ENCODE measurements at places on chromosomes 2 and 18.

GRCh38 chr2:233221378-233222063 lies 30.0 kb upstream of the ATG16L1 start:
- no peak for DNase-seq

GRCh38 chr2:14776216-14776615 lies 143.7 kb downstream of the LRATD1 start:
- DNase-seq = no peak

GRCh38 chr2:68226794-68227193 lies 25.5 kb downstream of the PPP3R1 start:
- no peak for DNase-seq

DNA sequence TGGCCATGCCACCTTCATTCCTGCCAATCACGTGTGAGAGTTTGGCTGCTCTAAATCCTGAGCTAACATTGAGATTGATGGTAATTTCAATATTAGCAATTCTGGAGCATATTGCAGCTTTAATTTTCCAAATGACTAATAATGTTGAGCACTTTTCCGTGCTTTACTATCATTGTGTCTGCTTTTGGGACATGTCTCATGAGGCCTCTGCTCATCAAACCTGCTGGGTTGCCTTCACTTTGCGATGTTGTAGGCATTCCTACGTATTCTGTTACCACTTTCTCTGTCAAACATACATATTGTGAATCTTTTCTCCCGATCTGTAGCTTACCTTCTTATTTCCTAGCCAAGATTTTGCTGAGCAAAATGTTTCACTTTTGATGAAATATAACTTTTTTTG lies 466.6 kb downstream of the GALR1 start:
- no peak for DNase-seq

DNA sequence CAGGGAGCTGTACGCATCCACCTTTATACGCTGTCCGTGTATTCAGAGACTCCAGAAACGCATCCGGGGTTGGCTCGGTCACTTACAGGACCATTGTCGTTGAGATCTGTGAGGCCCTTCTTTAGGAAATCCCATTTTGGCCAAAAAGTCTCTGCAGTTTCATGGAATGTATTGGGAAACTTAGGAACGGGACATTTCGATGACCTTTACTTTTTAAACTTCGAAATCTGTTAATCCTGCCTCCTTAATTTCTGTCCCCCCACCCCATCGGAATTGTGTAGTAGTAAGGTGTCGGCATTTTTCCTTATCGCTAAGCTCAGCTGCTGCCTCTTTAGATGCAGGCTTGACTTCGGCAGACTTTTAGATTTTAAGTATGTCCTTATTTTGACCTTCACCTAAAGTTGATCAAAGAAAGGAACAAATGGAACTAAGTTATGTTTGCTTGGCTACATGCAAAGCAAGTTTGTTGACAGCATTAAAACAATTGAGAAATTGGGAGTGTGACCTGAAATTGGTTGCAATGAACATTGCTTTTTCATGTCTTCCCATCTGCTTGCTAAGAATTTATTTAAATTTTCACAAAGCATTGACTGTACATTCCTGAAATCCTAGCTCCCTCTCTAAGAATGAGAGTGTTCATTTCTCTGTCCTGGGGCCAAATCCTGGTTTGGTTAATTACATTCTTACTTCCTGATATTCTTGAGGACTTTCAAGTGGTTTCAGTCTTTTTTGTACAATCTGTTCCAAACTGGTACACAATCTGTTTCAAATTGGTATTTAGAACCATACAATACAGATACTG lies 884 bp upstream of the RAPH1 start:
- no peak for DNase-seq

GRCh38 chr2:9407363-9407811 lies 15.9 kb downstream of the ITGB1BP1 start:
- no peak for DNase-seq

DNA sequence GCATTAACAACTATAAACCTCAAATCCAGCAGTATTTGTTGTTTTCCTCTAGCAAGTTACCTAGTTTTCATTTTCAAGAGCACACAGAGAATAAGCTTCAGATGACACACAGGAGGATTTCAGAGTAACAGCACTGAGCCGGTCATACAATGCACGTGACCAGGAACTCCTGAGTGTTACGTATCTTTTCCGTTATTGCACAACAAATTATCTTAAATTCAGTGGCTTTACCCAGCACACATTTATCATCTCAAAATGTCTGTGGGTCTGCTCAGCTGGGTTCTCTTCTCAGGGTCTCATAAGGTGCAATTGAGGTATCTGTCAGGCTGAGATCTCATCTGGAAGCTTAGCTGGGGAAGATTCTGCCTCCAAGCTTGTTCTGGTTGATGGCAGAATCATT lies 379.5 kb upstream of the KLHL29 start:
- no peak for DNase-seq

- no peak for DNase-seq
These were observed 260.4 kb upstream of the SP5 start for GRCh38 chr2:170454471-170455372.

GRCh38 chr18:59904011-59904601 lies 4.3 kb downstream of the PMAIP1 start:
- no peak for DNase-seq

DNA sequence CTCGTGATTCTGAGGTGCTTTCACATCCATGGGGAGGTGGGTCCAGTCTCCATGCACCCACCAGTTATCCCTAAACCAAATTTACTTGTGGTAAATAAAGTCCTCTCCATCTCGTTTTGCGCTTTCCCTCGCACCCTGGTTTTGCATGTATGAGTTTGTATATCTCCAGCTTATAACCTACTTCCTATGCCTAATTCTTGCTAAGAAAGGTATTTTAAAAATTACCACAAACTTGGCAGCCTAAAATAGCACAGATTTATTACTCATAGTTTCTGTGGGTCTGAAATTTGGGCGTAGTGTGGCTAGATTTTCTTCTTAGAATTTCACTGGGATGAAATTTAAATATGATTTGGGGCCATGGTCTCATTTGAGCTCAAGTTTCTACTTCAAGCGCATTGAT lies 511.5 kb downstream of the NYAP2 start:
- DNase-seq = no peak

DNA sequence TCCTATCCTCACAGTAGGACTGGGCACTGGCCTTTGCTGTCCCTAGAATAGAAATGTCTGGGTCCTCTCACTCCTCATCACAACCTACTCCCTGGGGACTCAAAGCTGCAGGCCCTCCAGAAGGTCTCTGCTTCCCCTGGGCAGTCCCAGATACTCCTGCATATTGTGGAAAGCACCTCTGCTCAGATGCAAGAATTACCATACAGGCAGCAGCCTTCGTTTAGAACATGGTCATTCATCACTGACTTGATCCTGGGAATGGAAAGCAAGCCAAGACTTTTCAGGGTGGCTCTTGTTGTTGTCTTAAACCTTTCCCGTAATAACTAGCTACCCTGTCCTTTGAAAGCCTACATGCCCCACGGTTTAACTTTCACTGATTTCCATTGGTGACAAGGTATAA lies 53.1 kb upstream of the NPAS2 start:
- DNase-seq = no peak

GRCh38 chr2:152600051-152600657 lies 117.1 kb downstream of the PRPF40A start:
- no peak for DNase-seq

DNA sequence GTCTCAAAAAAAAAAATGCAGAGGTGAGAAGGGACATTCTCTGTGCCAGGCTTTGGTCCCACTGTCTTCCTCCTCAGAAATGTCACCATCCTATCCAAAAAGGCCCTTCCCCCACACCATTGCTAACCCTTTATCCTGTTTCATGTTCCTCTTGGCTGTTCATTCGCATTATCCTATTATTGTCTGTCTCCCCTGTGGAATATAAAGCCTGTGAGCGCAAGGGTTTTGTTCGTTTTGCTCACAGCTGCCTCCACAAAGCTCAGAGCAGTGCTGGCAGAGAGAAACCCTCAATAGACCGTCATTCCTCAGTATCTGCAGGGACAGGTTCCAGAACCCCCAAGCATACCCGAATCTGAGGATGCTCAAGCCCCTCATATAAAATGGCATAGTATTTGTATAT lies 91.8 kb downstream of the LOXHD1 start:
- no peak for DNase-seq

- DNase-seq = no peak
These were observed 152.5 kb downstream of the CLIP4 start for GRCh38 chr2:29267720-29268119.

DNA sequence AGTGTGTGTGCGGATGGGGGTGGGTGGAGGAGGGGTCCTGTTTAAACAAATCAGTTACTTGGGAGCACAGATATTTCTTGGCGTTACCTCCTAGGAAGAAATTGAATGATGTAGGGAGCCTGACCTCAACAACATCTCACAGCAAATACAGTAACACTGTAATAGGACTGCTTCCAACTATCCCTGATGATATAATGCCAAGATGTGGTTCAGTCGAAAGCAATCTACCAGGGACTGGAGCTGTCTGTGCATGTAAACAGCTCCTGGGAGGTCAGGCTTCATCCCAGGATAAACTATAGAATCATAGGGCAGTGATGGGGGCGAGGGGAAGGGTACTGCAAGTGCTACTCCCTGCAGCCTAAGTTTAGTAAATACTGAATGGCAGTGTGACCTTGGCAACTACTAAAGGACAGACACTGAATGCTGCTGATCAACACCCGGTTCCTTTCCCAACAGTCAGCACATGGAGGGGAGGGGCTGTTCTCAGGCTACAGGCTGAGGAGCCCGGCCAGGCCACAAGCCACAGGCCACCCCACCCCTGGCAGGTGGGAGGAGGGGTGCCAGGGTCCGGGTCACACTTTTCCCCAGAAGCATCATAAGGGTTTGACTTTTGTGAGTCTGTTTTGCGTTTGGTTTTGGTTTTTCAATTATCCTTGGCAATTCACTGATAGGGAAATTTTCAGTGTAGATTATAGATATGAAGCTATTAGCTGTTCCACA lies 85.3 kb upstream of the ZNF397 start:
- DNase-seq = no peak

- no peak for DNase-seq
These were observed 128.8 kb upstream of the REV1 start for GRCh38 chr2:99618579-99619097.

- peak; percentile 74 for DNase-seq
These were observed 482.7 kb upstream of the SETBP1 start for GRCh38 chr18:44197832-44198611.

DNA sequence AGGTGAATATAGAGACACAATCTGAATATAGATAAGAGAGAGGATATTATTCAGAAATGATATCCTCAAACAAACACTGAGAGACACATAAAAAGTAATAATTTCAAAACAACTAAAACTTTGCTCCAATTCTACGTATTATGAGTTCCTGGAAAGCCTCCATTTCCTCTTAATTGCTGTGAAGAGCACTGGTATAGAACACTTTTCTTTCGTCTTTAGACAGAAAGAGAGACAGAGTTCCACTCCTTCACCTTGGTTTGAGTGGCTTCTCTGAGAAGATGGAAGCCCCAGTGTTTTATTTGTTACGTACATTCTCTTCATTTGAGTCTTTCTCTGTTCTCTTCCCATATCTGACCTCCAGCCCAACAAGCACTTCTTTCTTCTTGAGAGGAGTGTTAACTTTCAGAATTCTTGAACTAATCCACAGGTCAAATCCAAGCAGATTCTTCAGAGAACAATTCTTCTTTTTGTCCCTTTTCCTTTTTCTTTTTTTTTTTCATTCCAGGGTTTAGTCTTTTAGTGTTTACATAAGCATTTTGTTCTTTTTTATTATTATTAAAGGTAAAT lies 6.4 kb upstream of the PIK3C3 start:
- no peak for DNase-seq

GRCh38 chr18:10736984-10737383 lies 211.2 kb downstream of the NAPG start:
- no peak for DNase-seq
